ENCODE measurements at places on chromosomes 12 and 14.

DNA sequence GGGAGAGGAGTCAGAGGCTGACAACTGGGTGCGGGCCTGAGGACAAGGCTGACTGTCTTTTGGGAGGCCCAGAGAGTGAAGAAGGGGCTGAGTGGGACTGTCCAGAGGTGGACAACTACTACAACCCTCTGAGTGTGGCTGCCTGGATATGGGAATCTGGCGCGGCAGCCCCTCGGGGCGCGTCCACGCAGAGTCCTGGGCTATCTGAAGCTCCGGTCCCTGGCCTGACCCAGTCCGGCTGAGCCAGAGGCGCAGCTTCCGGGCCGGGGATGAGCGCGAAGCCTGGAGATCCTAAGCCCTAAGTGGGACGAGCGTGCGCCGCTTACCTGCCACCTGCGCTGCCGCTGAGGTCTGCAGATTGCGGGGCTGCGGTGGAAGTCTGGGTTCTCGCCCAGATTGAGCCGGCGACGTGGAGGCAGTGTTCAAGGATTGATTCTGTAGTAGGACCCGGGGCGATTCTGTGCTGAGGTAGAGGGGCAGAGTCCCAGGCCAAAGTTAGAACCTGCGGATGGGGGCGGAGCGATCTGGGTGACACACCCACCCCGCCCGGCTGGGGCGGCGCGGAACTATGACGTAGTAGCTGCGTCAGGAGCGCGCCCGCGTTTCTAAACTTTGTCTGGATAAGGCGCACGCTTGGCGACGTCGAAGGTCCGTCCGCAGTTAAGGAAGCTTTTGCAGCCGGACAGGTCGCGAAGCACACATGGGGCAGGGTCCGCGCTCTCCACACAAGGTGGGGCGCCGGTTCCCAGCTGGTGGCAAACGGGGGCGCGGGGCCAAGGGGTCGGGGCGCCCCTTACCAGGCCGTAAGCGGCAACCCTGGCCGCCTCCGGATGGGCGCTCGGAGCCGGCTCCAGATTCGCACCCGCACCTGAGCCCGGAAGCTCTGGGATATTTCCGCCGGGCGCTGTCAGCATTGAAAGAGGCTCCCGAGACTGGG lies at the start of the genes DHRS1 and NOP9:
Gene DHRS1 (minus strand): TSS at position 526 of the 937 bp plus-strand sequence. CDS start 674 bp downstream, outside the sequence.
Gene NOP9 (plus strand): TSS at position 596 of the 937 bp plus-strand sequence. CDS start 105 bp downstream, at position 701.
- DNase-seq = peak; percentile 93

DNA sequence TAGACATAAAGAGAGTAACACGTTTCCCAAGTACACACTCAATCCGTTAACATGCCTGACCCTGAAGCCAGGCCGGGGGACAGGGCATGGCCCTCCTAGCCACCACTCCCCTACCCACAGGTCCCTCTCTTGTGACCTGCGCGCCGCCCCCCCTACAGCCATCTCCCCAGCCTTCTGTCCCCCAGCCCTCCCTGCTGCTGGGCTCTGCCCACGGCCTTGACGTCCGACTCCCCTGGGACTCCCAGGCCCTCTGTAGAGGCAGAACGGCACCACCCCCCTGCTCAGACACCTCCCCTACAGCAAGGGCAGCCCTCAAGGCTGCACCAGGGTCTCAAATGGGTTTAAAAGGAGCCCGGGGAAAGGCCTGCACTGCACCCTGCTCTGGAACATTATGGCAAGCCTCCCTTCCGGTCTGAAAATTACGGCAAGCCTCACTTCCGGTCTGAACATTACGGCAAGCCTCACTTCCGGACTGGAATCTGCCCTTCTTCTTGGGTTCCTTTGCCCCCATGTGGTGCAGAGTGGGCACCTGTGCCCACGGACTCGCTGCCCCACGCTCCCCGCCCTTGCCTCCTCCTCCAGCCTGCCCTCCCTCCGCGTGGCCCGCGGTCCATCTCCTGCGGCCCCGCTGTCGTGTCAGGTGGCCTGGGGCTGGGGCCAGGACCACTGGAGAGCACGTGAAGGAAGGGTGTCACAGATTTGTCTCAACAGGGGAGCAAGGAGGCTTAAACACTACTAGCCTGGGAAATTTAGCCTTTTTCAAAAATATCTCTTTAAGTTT lies 77.6 kb downstream of the MOK start:
- no peak for DNase-seq

- DNase-seq = no peak
These were observed 293.4 kb downstream of the ZFP36L1 start for GRCh38 chr14:68499451-68499850.

GRCh38 chr12:52790427-52791270 lies 5.3 kb downstream of the KRT3 start:
- no peak for DNase-seq

- no peak for DNase-seq
These were observed 13.2 kb downstream of the PXN start for GRCh38 chr12:120252071-120252906.

- DNase-seq = no peak
These were observed 102.7 kb downstream of the UNC79 start for GRCh38 chr14:93533437-93533836.

DNA sequence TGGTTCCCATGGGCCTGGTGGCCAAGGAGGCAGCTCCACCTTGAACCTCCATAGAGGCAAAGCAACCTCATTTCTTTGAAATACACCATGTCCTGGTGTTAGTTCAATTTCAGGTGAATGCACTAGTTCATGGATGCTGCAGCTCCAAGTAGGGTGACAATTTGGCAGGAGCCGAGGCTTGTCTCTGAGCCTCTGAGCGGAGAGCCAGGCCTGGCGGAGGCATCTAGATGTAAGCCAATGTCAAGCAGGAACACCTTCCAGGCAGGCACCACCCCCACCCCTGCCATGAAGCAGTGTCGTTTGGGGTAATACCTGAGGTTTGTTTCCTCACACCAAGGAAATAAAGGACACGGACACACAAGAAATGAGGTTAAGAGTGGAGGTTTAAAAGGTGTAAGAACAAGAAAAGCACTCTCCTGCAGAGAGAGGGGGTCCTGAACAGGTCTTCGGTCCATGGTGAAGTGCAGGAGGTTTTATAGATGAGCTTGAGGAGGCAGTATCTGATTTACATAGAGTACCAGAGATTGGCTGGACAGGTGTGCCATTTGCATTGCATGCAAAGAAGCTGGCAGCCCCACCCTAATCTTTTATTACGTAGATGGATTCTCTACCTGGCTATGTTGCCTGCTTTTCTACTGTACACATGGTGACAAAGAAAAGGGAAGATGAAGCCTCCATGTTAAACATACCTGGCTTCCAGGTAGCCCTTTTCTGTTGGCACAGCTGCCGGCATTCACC lies 60.3 kb downstream of the RIN3 start:
- no peak for DNase-seq

- no peak for DNase-seq
These were observed 46.3 kb upstream of the CERS5 start for GRCh38 chr12:50213439-50213838.

- DNase-seq = no peak
These were observed 102.6 kb upstream of the MED13L start for GRCh38 chr12:116380108-116380507.

DNA sequence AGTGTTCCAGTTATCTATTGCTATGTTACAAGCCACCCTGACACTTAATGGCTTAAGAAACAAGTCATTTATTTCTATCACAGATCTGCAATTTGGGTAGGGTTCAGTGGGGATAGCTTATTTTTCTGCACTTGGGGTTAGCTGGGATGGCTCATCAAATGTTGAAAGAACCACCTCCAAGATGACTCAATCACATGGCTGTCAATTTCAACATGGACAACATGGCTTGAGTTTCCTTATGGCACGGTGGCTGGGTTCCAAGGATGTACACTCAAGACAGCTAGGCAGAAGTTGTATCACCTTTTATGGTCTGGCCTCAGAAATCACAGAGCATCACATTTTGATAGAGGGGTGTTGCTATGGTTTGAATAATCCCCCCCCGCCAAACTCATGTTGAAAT lies 24.5 kb upstream of the IGF1 start:
- DNase-seq = no peak

GRCh38 chr12:124573839-124574786 lies 6.7 kb upstream of the NCOR2 start:
- DNase-seq = no peak

DNA sequence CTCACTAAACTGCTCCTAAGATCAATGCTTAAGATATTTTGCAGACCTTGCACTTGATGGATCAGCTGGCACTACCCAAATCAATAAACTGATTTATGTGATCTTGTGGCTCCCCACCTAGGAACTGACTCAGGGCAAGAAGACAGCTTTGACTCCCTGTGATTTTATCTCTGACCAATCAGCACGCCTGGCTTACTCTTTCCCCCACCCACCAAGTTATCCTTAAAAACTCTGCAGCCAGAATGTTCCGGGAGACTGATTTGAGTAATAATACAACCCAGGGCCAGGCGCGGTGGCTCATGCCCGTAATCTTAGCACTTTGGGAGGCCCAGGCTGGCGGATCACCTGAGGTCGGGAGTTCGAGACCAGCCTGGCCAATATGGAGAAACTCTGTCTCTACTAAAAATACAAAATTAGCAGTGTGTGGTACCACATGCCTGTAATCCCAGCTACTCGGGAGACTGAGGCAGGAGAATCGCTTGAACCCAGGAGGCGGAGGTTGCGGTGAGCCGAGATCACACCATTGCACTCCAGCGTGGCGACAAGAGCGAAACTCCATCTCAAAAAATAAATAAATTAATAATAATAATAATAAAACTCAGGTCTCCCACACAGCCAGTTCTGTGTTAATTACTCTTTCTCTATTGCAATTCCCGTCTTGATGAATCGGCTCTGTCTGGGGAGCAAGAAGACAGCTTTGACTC lies 12.0 kb downstream of the MORN3 start:
- DNase-seq = no peak

- no peak for DNase-seq
These were observed 146.3 kb upstream of the ATF7IP start for GRCh38 chr12:14219156-14219555.

- no peak for DNase-seq
These were observed 35.6 kb upstream of the GPR68 start for GRCh38 chr14:91280129-91280528.

GRCh38 chr12:71161591-71161990 lies 3.8 kb upstream of the TSPAN8 start:
- no peak for DNase-seq

- DNase-seq = no peak
These were observed 277.7 kb downstream of the TMTC2 start for GRCh38 chr12:82964446-82964845.

DNA sequence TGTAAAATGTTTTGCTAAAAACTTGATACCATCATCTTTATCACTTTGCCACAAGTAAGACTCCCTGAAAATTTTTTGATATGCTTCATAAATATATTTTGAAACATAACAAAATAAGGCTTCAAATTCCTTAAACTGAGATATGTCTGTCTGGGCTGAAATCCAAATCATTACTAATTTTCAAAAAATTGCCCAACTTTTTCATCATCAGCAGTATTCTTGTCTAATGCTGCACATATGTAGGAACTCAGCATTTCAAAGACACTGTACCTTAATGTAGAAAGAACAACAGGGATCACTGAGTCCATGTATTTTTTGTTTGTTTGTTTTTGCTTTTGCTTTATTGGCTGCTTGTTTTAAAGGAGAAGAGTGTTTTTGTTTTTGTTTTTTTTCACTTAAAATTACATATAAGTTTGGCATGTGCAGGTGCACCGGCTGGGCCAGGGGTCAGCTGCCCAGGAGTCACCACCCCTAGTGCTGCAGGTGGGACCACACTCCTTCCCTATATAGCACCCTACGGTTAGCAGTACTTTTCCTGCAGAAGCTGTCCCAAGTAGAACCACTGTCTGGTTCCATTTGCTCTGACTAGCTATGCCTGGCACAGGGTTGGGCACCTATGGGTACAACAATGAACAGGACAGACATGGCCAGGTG lies 231.2 kb downstream of the PIK3C2G start:
- DNase-seq = no peak

DNA sequence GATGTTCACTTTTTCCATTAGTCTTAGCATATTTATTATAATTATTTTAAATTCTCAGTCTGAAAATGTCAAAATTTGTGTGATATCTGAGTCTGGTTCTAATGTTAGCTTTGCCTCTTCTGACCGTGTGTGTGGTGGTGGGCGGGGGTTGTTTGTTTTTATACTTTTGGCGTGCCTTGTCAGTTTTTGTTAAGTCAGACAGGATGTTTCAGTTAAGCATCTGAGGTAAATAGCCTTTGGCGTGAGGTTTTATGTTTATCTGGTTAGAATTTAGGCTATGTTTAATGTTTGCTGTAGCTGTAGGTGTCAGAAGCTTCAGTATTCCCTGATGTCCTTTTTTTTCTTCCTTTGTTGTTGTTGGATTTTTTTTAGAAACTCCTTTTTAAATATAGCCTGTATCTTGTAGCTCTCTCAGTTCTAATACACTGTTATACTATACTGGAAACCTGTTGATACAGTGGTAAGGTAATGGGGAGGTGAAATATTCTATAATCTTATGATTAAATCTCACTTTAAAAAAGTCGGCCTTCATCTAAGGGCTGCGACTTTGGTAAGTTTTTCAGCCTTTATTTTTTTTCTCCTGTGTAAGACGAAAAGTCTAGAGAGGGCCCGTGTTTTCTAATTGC lies 111.6 kb downstream of the SCAF11 start:
- DNase-seq = no peak

DNA sequence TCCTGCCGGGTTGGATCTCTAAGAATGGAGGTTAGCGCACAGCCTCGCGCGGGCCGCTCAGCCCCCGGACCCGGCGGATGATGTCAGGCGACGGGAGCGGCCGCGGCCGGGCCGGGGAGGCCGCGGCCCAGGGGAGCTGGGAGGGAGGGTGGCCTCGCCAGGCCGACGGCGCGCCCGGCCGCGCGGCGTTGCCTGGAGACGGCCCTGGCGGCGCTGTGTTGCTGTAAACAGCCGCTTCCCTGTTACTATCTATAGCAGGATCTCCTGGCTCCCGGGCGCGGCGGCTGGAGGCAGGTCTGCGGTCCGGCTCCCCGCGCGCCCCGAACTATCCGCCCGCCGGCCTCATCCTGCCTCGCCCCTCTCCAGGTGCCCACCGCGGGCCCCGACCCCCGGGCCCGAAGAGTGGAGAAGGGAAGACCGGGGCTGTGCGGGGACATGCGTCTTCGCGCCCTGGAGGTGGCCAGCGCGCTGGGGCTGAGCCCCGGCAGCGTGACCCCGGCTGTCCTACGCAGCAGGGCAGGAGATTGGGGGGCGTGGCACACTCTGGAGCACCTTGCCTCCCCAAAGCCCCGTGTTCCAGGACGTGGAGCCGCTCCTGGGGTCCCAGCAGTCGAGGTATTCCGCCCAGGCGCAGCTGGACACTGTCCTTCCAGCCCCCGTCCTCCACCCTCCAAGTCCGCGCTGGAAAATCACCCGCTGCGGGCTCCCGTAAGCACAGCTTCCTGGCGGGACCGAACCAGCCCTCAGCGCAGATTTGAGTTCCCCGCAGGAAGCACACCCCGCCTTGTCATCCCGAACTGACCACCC lies 1.4 kb upstream of the FOS start:
- peak; percentile 95 for DNase-seq

Data from left hindlimb (tissue), 1 donor.